Ascending aorta (tissue), 2 donors: ENCODE measurements at places on chromosomes 6 and 20.

DNA sequence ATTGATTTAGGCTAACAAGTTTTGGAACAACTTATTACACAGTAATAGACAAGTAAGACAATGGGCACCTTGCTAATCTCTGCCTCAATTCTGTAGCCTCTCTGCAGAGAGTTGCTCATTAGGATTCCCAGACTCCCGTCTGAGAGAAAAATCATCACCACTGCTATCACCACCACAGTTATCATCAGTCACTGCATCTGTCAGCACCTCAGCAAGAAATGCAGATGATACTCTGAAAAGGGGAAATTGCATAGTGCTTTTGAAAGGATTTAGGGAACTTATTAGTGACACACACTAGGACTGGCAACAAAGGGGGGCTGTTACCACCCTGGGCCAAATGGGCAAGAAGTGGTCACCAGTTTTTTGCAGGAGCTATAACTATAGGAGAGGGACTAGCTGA lies 39.9 kb downstream of the FOXA2 start:
- H3K4me3 ChIP-seq = no peak overlapping the region
- H3K27ac ChIP-seq = no peak overlapping the region
- no peaks in the 10 kb centered on the region for H3K36me3 ChIP-seq
- H3K27me3 ChIP-seq = no peaks in the 10 kb centered on the region
- H3K4me1 ChIP-seq = no peaks in the 10 kb centered on the region

GRCh38 chr6:19719691-19720128 lies 117.5 kb upstream of the ID4 start:
- no peaks in the 10 kb centered on the region for H3K36me3 ChIP-seq
- peak overlapping the region; percentile 29 for H3K27ac ChIP-seq
- no peaks in the 10 kb centered on the region for H3K27me3 ChIP-seq
- peaks cover 7% of the 10 kb centered on the region for H3K4me1 ChIP-seq

DNA sequence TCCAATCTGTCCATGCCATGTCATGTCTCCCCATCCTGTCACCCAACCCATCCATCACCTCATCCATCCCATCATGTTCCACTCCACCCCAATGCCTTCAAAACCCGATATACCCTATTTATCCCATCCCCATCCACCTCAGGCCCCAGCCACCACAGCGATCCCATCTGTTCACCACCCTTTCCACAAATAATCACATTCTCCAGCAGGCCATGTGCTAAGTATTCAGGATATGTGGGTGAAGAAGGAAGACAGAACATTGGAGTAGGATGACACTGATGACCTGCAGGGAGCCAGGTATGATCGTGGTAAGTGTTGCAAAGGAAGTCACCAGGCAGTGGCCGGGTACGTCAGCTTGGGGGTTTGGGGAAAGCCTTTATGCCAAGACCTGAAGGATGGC lies 48.8 kb downstream of the NPEPL1 start:
- H3K4me3 ChIP-seq = no peak overlapping the region
- no peak overlapping the region for H3K27ac ChIP-seq
- no peaks in the 10 kb centered on the region for H3K4me1 ChIP-seq
- no peaks in the 10 kb centered on the region for H3K36me3 ChIP-seq
- peak; percentile 27 for DNase-seq

GRCh38 chr6:139539852-139540251 lies 165.4 kb upstream of the CITED2 start:
- H3K36me3 ChIP-seq = no peaks in the 10 kb centered on the region
- no peaks in the 10 kb centered on the region for H3K27me3 ChIP-seq
- H3K4me3 ChIP-seq = no peak overlapping the region

DNA sequence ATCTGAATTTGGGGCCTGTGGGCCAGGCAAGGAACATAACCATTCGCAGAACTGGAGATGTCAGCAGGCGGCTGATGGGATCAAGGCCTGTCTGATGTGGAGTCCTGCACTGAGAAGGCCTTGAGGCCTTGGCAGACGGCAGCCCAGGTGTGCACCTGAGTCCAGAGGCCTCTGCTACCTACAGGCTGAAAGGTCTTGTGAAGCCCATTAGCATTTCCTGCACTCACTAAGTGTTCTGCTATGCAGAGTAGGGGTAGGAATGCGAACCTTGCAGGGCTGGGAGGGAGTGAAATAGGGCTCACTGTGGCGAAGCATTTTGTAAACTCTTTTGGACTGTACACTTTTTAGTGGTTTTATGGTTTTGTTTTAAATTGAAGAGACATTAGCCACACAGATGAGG lies 48.3 kb upstream of the RNF24 start:
- peaks cover 57% of the 10 kb centered on the region for H3K4me1 ChIP-seq
- no peaks in the 10 kb centered on the region for H3K27me3 ChIP-seq
- DNase-seq = peak; percentile 61
- H3K4me3 ChIP-seq = no peak overlapping the region

- no peaks in the 10 kb centered on the region for H3K27me3 ChIP-seq
- DNase-seq = peak; percentile 97
- no peak overlapping the region for H3K4me3 ChIP-seq
- peak overlapping the region; percentile 92 for H3K27ac ChIP-seq
These were observed 12.4 kb downstream of the WFDC3 start for GRCh38 chr20:45779011-45779915.

DNA sequence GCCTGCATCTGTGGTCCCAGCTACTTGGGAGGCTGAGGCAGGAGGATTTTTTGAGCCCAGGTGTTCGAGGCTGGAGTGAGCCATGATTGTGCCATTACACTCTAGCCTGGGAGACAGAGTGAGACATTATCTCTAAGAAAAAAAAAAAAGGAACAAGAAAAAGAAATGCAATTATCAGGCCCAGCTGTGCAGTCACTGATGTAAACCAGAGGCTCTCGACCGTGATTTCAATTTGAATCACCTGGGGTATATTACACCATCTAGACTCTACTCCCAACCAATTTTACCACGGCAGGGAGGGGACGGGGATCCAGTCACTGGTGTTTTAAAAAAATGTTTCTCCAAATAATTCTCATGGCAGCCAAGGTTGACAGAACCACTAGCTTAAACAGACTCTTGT lies 48.8 kb upstream of the NKX2-2 start:
- no peak overlapping the region for H3K27ac ChIP-seq
- H3K4me3 ChIP-seq = no peak overlapping the region
- H3K4me1 ChIP-seq = no peaks in the 10 kb centered on the region
- H3K36me3 ChIP-seq = no peaks in the 10 kb centered on the region
- no peak for DNase-seq
- H3K27me3 ChIP-seq = no peaks in the 10 kb centered on the region

- no peaks in the 10 kb centered on the region for H3K4me1 ChIP-seq
- peak; percentile 93 for DNase-seq
- no peaks in the 10 kb centered on the region for H3K27me3 ChIP-seq
- H3K36me3 ChIP-seq = no peaks in the 10 kb centered on the region
- H3K27ac ChIP-seq = peak overlapping the region; percentile 59
- peak overlapping the region; percentile 26 for H3K4me3 ChIP-seq
These were observed 17.4 kb upstream of the HM13 start for GRCh38 chr20:31496761-31497295.

DNA sequence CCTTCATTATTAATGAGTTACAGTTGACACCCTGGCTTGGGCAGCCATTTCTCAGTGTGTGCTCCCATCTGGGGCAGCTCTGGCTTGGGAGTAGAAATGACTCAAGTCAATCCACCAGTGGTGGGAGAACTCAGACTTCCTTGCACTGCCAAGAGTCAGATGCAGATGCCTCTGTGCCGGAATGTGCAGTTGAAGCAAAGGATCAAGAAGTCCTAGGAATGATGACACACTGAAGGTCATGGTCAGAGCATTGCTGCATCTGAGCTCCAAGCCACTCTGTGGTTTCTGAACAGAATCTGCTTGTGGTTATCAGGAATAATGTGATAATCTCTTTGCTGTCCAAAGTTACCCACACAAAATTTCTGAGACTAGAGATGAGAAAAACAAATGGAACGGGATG lies 19.5 kb upstream of the PAX1 start:
- no peak for DNase-seq
- no peaks in the 10 kb centered on the region for H3K4me1 ChIP-seq
- H3K27ac ChIP-seq = no peak overlapping the region
- H3K27me3 ChIP-seq = no peaks in the 10 kb centered on the region

DNA sequence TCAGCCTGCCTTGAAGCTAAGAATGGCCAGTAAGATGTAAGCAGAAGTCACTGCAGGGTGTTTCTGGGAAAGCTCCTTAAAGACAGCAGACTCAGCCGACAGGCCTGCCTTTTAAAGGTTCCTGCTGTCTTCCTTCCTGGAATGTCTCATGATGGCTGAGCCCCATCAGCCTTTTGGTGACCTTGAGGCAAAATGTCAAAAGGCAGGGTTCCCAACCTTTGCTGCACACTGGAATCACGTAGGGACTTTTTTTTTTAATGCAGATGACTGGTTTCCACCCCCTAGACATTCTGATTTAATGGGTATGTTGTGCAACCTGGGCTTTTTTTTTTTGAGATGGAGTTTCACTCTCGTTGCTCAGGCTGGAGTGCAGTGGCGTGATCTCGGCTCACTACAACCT lies 11.6 kb downstream of the MDGA1 start:
- H3K36me3 ChIP-seq = no peaks in the 10 kb centered on the region
- H3K4me3 ChIP-seq = no peak overlapping the region
- H3K27me3 ChIP-seq = no peaks in the 10 kb centered on the region
- no peak for DNase-seq
- H3K4me1 ChIP-seq = peaks cover 4% of the 10 kb centered on the region

GRCh38 chr20:6014017-6014416 lies 39.8 kb downstream of the LRRN4 start:
- peaks cover 25% of the 10 kb centered on the region for H3K36me3 ChIP-seq
- no peak for DNase-seq
- no peak overlapping the region for H3K27ac ChIP-seq
- H3K4me1 ChIP-seq = no peaks in the 10 kb centered on the region
- no peaks in the 10 kb centered on the region for H3K27me3 ChIP-seq

GRCh38 chr6:20366082-20366830 lies 35.4 kb upstream of the E2F3 start:
- H3K4me1 ChIP-seq = no peaks in the 10 kb centered on the region
- H3K36me3 ChIP-seq = no peaks in the 10 kb centered on the region
- no peak for DNase-seq
- no peak overlapping the region for H3K4me3 ChIP-seq

DNA sequence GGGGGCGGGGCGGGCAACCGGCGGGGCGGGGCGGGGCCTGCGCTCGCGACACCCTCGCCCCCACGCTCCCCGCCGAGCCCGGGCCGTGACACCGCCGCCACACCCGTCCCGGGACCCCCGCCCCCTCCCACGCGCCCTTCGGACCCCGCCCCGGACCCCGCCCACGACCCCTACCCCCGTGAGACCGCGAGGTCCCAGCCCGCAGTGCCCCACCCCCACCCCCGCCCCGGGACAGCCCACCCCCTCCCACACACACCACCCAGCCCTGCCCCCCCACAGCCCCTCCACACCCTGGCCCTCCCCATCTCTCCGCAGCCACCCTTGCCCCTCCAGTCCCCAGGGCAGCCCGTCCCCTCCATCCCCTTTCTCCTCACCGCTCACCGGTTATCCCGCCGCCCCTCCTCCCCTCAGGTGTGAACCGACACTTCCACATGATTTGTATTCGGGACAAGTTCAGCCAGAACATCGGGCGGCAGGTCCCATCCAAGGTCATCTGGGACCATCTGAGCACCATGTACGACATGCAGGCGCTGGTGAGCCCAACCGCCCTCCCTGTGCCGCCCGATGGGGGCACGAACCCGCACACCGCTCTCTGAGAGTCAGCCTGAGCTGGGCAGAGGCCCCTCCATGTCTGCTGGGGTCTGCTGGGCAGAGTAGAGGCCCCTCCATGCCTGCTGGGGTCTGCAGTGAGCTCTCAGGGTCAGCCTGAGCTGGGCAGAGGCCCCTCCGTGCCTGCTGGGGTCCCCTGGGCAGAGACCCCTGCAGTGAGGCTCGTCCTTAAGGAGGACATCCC lies 622 bp downstream of the MRGBP start:
- H3K4me3 ChIP-seq = peak overlapping the region; percentile 89
- peaks cover 29% of the 10 kb centered on the region for H3K36me3 ChIP-seq
- H3K27ac ChIP-seq = peak overlapping the region; percentile 64
- H3K27me3 ChIP-seq = no peaks in the 10 kb centered on the region

- no peaks in the 10 kb centered on the region for H3K4me1 ChIP-seq
- no peaks in the 10 kb centered on the region for H3K36me3 ChIP-seq
- DNase-seq = no peak
- no peaks in the 10 kb centered on the region for H3K27me3 ChIP-seq
- no peak overlapping the region for H3K4me3 ChIP-seq
These were observed 443.5 kb downstream of the PREX1 start for GRCh38 chr20:48384147-48384818.

- H3K27ac ChIP-seq = no peak overlapping the region
- H3K4me3 ChIP-seq = no peak overlapping the region
- DNase-seq = no peak
- no peaks in the 10 kb centered on the region for H3K36me3 ChIP-seq
- H3K4me1 ChIP-seq = no peaks in the 10 kb centered on the region
These were observed 91.8 kb upstream of the CNKSR3 start for GRCh38 chr6:154602296-154602695.

DNA sequence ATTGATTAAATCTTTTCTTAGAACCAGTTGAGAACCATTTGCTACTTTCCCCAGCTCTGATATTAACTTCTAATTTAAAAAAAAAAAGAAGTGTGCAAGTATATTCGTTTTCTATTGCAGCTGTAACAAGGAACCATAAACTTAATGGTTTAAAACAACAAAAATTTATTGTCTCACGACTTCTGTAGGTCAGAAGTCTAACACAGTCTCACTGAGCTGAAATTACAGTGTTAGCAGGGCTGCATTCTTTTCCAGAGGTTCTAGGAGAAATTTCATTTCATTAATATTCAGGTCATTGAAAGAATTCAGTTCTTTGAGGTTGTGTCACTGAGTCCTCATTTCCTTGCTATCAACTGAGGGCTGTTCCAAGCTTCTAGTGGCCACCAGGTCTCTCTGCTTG lies 213.5 kb upstream of the RNF217 start:
- no peaks in the 10 kb centered on the region for H3K27me3 ChIP-seq
- H3K27ac ChIP-seq = no peak overlapping the region
- H3K4me1 ChIP-seq = no peaks in the 10 kb centered on the region
- no peak for DNase-seq
- no peaks in the 10 kb centered on the region for H3K36me3 ChIP-seq

GRCh38 chr20:18728870-18729224 lies 84.7 kb upstream of the SCP2D1 start:
- DNase-seq = no peak
- no peaks in the 10 kb centered on the region for H3K36me3 ChIP-seq
- H3K4me3 ChIP-seq = no peak overlapping the region
- no peaks in the 10 kb centered on the region for H3K27me3 ChIP-seq
- no peak overlapping the region for H3K27ac ChIP-seq

DNA sequence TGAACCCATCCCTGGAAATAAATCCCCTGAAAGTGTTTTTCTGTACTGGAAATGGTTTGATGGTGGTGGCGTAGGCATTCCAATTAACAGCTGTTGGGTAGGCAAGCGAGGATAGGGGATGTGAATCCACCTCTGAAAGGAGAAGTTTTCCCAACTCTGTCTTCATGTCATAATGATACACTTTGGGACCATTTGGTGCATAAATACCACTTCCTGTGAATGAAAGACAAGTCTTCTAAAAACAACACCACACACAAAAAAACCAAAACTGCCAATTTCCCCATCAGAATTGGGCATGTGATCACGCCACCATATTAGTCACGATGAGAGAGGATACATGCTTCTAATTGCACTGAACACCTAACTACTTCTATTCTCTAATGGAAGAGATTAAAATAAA lies 6.4 kb downstream of the VNN2 start:
- H3K4me1 ChIP-seq = no peaks in the 10 kb centered on the region
- H3K27ac ChIP-seq = no peak overlapping the region
- no peaks in the 10 kb centered on the region for H3K36me3 ChIP-seq
- H3K27me3 ChIP-seq = no peaks in the 10 kb centered on the region

GRCh38 chr6:149942461-149942829 lies 631 bp downstream of the ULBP2 start:
- peak; percentile 62 for DNase-seq
- peaks cover 21% of the 10 kb centered on the region for H3K27me3 ChIP-seq
- H3K4me3 ChIP-seq = peak overlapping the region; percentile 47
- H3K36me3 ChIP-seq = no peaks in the 10 kb centered on the region

GRCh38 chr6:118617417-118617816 lies 34.0 kb downstream of the CEP85L start:
- H3K27ac ChIP-seq = no peak overlapping the region
- no peaks in the 10 kb centered on the region for H3K27me3 ChIP-seq
- no peaks in the 10 kb centered on the region for H3K36me3 ChIP-seq
- H3K4me1 ChIP-seq = peaks cover 3% of the 10 kb centered on the region
- DNase-seq = no peak
- H3K4me3 ChIP-seq = no peak overlapping the region
